Activated CD8-positive, alpha-beta T cell treated with anti-CD3 and anti-CD28 coated beads, Interleukin-2, amount 10 ng/mL, durations not matched to agents 7 days and 5 days (primary cell): ENCODE measurements at places on chromosomes 3 and 15.
A peak's percentile ranks its signal among the peaks of the same experiment; 100 is the strongest.

- no peak for DNase-seq
- no peaks in the 10 kb centered on the region for H3K27me3 ChIP-seq
These were observed 1042.3 kb downstream of the DIPK2A start for GRCh38 chr3:145013931-145014330.

GRCh38 chr3:188649521-188649920, 495.6 kb downstream of the LPP start:
- no peak for DNase-seq
- no peak overlapping the region for H3K27ac ChIP-seq
- no peaks in the 10 kb centered on the region for H3K36me3 ChIP-seq
- no peaks in the 10 kb centered on the region for H3K27me3 ChIP-seq
- H3K4me1 ChIP-seq: peaks cover 10% of the 10 kb centered on the region

DNA sequence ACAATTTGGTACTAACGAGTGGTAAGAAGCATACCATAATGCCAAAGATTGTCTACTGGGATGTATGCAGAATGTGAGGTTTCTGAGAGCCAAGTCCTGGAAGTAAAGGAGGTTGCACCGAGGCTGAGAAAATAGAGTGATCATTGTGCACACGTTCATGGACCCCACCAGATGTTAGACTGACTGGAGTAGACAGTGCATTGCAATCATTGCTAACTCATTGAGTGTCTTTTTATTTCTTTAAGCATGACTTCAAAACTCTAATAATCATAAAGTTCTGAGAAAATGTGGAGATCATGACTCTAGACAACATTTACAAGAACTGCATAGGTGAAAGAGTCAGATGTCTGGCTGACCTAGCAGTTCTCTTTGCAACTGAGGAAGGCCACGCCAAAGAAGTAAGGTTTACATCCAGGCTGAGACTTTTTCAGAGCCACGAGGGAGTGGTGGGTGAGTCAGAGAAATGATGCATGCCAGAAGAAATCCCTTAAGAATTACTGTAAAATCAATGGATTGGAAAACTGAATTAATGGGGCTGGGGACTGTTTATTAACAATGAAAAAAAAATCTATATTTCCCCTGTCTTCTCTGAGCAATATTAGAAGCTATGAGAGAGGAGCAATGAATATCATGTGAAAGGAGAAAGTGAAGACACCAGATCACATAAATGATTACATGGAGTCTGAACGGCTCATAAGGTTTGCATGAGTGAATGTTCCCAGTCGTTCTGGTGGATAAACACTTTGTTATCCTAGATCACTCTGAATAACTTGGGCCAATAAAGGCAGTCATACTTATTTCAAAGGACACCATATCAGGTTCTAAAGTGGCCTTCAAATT, 76.0 kb upstream of the SLC25A26 start:
- no peak overlapping the region for H3K27ac ChIP-seq
- H3K4me1 ChIP-seq: no peaks in the 10 kb centered on the region
- H3K36me3 ChIP-seq: no peaks in the 10 kb centered on the region
- no peak overlapping the region for H3K4me3 ChIP-seq
- H3K27me3 ChIP-seq: peaks cover 2% of the 10 kb centered on the region

- no peak overlapping the region for H3K4me3 ChIP-seq
- H3K4me1 ChIP-seq: peaks cover 51% of the 10 kb centered on the region
- H3K36me3 ChIP-seq: peaks cover 48% of the 10 kb centered on the region
- peak overlapping the region; percentile 26 for H3K27ac ChIP-seq
- DNase-seq: no peak
- no peaks in the 10 kb centered on the region for H3K27me3 ChIP-seq
These were observed 70.1 kb downstream of the CCK start for GRCh38 chr3:42195879-42196330.

DNA sequence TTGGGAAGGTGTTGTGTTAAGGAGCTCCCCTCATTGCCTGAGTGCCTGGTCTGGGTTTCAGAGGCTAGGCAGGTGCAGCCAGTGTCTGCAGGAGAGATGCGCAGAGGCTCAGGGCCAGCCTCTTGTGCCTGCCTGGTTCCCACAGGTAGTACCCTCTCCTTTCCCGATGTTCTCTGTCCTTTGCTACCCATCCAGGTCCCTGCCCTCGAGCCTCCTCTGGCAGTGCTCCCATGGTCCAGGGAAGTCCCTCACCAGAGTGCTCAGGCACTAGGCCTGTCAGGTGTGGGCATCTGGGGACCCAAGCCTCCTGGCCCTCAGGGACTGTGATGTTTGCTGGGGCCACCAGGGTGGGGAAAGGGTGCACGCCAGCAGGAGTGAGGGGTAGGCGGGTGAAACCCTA, 5.0 kb downstream of the TRPM1 start:
- DNase-seq: no peak
- peaks cover 18% of the 10 kb centered on the region for H3K27me3 ChIP-seq
- H3K4me1 ChIP-seq: peaks cover 2% of the 10 kb centered on the region

- peaks cover 16% of the 10 kb centered on the region for H3K4me1 ChIP-seq
- DNase-seq: no peak
- peaks cover 39% of the 10 kb centered on the region for H3K27me3 ChIP-seq
- no peak overlapping the region for H3K27ac ChIP-seq
- H3K36me3 ChIP-seq: peaks cover 2% of the 10 kb centered on the region
- peak overlapping the region; percentile 79 for H3K4me3 ChIP-seq
These were observed 8.8 kb upstream of the FAM107A start for GRCh38 chr3:58585994-58586393.
